ENCODE measurements at places on chromosomes 3 and 15.
A peak's percentile ranks its signal among the peaks of the same experiment; 100 is the strongest.

- DNase-seq, result no peak
Measured at GRCh38 chr15:98996624-98997023, 11.0 kb downstream of the PGPEP1L start.

- DNase-seq, result no peak
Measured at GRCh38 chr15:59197454-59197853, 9.2 kb upstream of the LDHAL6B start.

GRCh38 chr15:64333986-64334929 is 21.7 kb downstream of the CSNK1G1 start:
- DNase-seq, result peak; percentile 13

- no peak for DNase-seq
Measured at GRCh38 chr3:118412503-118412902, 622.1 kb downstream of the IGSF11 start.

DNA sequence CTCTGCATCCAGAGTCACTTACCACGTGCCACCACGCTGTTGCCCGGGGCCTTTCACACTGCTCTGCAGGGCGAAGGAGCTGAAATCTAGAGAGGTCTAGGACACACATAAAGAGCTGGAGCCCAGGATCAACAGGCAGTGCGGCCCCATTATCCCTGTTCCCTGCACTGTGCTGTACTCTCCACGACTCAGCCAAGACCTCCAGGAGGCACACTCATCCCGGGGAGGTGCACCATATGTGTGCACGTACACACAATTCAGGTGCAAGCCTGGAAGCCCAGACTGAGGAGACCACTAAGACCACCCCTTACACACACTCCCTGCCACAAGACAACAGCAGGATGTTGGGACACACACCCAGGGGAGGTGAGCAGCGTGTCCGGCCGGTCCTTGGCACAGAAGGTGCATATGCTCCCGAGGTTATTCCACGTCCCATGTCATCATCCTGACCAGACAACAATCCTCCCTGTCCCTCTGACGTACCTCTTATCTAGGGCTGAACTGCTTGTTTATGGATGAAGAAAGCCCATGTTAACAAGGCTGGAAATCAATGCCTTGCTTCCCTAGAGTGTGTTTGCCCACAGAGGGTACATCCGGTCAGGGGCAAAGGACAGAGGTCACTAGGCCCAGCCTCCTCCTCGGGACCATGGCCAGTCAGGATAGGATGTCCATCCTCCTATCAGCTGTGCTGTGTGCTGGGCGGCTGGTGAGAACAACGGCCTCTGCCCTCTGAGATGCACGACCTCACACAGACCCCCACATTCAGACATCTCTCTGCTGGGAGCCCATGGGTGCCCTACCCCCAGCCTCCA is 16.1 kb downstream of the KLF15 start:
- DNase-seq, result no peak

DNA sequence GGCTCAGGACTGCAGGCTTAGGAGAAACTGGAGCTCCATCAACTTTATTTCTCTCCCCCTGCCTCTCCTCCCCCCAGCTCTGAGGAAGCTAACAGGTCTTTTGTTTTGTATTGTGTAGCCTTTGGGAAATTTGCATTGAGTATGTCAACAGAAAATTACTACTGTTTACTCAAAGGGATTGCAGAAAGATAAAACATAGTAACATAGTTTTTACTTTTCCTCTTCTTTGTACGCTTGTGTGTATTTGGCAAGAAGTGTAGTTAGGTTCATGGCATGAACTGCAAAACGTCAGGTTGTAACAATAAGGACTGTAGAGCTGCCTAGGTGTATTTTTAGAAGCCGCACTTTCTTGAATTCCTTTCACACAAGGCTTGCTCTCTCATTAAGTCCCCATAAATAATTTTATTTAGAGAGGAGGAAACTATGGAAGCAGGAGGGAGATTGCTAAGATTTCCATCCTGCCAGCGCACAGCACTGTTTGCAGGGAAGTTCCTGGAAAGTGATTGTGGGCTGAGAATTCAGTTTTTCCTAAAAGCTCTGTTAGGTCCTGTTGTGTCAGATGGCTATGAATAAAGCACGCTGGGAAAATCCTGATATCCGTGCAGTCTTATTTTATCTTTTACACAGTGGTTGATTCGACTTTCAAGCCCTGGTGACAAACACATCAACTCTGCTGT is 21.1 kb upstream of the SATB1 start:
- no peak for DNase-seq

DNA sequence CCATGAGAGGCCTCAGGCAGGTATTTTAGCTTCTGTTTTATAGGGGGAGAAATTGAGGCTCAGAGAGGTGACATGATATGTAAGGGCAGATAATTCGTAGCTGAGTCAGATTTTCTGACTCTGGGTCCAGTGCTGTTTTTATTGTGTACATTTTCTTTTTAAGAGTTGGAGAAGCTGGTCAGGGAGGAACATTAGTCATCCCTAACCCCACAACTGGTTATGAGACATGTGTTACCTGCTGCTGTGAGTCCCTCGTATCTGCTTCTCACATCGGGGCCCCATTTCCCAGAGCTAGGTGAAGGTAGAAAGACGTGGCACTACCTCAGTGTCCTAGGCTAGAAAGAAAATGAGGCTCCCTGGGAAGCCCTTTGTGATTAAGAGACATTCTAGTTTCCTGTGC is 28.6 kb downstream of the GALNT15 start:
- DNase-seq, result no peak

- no peak for DNase-seq
Measured at GRCh38 chr3:102593812-102594602, 159.2 kb downstream of the ZPLD1 start.

DNA sequence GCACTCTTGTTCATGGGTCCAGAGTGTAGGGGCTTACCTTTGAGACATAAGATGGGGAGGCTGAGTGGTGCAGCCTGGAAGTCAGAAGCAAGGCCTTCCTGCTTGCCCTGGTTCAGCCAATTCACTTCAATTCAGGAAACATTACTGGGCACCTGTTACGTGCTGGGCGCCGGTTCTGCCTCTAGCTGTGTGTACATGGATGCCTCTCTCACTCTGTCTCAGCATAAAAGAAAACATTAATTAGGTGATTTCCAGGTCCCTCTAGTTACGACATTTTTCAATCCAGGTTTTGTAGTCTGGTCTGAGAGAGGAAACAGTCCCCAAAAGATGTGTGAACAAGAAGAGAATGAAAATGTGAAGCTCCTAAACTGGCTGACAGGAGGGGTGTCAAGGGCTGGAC is 1.2 kb downstream of the RTP1 start:
- no peak for DNase-seq

GRCh38 chr3:67534594-67534993 is 119.8 kb downstream of the SUCLG2 start:
- DNase-seq, result no peak

GRCh38 chr15:70508561-70509281 is 254.6 kb downstream of the UACA start:
- DNase-seq, result peak; percentile 55

DNA sequence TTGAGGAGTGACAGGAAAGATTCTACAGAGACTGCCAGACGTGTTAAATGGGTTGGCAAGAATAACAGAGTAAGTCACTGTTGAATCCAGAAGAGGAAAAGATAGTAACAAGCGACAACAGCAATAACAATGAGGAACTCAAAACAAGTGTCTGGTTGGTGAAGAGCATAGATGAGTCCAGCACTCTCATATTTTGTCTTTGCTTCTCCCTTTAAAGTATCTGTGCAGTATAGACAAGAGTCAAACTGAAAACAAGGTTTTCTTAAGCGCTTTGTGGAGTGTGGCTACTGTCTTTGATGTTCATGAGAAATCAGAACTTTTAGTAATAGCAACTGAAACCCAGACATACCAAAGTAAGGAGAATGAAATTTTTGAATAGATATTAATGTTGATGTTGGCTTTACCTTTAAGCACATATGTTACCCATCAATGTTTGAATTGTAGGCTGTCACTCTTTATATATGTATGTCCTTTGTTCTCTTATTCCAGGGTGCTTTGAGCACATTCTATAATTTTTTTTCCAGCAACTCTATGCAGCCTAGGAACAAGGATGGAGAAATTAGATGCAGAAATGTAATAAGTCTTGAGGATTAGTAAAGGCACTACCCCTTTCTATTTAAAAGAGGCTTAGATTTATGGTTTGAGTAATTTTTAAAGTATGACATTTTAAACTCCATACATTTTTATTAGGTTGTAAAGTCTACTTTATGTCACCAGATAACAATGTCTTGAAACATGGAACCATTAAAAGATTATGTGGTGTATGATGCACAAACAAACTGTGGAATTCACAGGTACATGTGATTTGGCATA is 185.5 kb downstream of the NFKBIZ start:
- DNase-seq, result no peak

DNA sequence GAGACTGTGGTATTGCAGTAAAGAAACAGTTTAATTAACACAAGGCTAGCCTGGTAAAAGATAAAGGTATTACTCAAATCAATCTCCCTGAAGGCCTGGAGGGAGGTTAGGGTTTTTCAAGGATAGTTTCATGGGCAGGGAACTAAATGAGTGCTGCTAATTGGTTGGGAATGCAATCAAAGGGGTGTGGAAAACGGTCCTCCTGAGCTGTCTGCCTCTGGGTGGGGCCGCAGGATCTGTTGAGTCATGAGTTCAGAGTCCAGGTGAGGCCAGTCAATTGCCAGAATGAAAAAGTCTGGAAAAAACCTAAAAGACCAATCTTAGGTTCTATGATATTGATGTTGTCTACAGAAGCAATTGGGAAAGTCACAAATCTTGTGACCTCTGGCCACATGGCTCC is 293.2 kb downstream of the MCTP2 start:
- no peak for DNase-seq

DNA sequence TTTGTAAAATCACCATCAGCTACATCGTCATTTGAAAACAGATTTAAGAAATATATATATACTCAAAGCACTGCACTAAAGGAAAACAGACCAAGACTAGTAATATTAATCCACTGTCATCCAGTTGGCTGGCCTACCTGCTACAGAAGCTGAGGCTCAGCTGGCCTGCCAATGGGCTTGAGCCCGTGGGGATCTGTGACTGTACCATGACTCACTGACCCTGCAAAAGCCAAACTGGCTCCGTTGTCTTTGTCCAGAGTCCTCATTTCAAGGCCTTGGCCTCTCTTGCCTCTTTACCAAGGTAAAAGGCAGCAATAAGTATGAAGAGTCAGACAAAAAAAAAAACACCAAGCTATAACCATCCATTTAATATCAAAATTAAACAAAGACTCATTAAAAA is 463.5 kb upstream of the RASGRP1 start:
- no peak for DNase-seq

DNA sequence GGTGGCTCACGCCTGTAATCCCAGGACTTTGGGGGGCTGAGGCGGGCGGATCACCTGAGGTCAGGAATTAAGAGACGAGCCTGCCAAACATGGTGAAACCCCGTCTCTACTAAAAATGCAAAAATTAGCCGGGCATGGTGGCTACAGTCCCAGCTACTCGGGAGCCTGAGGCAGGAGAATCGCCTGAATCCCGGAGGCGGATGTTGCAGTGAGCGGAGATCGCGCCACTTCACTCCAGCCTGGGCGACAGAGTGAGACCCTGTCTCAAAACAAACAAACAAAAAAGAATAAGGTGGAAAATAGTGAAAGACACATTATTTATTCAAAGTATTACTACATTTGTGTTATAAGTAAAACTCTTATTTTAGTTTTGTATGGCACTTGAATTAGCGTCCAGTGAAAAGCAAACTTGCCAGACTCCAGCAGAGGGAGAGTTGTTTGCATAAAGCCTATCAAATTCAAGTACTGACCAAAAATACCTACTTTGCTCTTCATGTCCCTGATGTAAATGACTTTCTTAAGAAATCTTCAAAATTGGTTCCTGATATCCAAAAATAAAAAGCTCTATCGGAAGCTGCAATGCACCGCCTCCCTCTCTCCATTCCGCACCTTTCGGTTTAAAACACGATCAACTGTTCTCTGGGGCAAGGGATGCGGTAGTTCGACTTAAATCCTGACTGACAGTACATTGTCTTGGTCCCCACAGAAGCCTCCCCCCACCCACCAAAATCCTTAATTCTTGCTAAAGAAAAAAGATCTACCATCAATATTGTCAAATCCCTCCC is 1.2 kb downstream of the TRPM7 start:
- no peak for DNase-seq

GRCh38 chr3:150222691-150223489 is 185.2 kb upstream of the TSC22D2 start:
- DNase-seq, result no peak

GRCh38 chr3:119677641-119677934 is 382 bp upstream of the COX17 start:
- no peak for DNase-seq

GRCh38 chr15:97174886-97175540 is 785.5 kb upstream of the ARRDC4 start:
- no peak for DNase-seq

DNA sequence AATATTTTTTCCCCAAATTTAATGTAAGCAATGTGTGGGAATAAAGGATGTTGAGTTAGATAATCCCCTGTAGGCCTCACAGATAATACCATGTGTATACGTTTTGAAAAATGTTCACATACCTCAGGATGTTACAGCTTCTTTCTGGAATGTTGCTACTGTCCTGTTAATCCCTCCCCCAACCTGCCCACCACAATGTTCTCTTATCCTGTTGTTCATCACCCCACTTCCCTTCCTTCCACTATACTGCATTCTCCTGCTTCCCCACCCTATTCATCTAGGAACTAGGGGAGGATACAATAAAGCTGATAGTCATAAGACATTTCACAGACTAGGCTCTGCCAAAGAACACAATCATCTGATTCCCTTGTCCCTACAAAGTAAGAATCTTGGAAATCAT is 92.1 kb downstream of the IGF2BP2 start:
- DNase-seq, result no peak

DNA sequence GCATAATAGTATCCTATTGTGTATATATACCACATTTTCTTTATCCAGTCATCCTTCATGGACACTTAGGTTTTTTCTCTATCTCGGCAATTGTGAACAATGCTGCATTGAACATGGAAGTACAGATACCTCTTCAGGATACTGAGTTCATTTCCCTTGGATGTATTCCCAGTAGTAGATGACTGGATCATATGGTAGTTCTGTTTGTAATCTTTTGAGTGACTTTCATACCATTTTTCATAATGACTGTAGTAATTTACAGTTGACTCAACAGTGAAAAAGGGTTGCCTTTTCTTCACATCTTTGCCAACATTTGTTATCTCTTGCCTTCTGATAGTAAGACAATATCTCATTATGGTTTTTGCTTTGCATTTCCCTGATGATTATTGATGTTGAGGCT is 21.8 kb downstream of the MYH15 start:
- DNase-seq, result no peak

- no peak for DNase-seq
Measured at GRCh38 chr15:85072917-85073316, 91.3 kb downstream of the PDE8A start.

- DNase-seq, result no peak
Measured at GRCh38 chr3:181418233-181418632, 293.5 kb upstream of the SOX2 start.

DNA sequence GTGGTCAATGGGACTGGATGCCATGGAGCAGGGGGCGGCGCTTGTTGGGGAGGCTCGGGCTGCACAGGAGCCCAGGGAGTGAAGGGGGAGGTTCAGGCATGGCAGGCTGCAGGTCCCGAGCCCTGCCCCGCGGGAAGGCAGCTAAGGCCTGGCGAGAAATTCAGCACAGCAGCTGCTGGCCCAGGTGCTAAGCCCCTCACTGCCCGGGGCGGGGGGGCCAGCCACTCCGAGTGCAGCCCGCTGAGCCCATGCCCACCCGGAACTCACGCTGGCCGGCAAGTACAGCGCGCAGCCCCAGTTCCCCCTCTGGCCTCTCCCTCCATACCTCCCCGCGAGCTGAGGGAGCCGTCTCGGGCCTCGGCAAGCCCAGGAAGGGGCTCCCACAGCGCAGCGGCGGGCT is 11.3 kb downstream of the KLHDC8B start:
- no peak for DNase-seq

- DNase-seq, result no peak
Measured at GRCh38 chr15:73142802-73143762, 90.8 kb downstream of the NEO1 start.

GRCh38 chr3:195411836-195412235 is 31.0 kb downstream of the ACAP2 start:
- DNase-seq, result no peak

Data from stimulated activated CD4-positive, alpha-beta T cell treated with anti-CD3 and anti-CD28 coated beads, TNF-alpha, amount 100 ng/mL, for 24 hours (primary cell).